ENCODE measurements at places on chromosomes 1 and 21.

DNA sequence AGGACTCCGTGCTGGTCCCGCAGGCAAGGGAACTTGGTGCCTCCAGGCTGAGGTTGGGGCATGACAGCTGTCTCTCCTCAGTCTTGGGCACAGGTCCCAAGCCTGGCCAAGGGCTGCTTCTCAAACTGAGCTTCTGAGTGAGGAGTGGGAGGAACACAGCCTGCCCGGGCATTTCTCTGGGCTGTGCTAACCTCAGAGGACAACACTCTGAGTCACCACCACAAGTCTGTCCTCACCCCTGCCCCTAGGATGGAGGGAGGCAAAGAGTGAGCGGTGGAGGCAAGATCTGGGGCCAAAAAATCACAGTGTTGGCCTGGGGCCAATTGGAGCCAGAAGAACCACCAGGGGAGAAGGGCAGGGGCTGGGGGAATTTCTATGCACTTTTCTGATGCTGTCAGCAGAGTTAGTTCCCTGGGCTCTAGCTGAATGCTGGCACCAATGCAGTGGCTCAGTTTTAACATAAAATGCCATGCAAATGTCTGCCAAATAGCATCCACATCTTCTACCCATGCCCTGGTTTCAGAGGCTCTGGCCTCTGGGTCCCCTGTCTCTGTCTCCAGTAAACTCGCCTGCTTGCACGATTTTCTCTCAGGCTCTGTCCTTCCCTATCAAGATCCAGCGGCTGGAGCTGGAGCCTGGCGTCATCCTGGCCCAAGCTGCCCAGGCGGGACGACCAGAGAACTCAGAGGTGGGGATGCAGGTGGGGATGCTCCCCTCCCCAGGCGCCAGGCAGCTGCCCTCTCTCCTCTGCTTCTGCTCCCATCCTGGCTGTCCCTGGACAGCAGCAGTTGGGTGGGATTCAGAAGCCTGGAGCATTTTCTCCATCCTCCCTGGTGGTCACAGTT, 11.0 kb upstream of the CDK18 start:
- DNase-seq = no peak

- DNase-seq = no peak
These were observed 73.4 kb upstream of the PKN2 start for GRCh38 chr1:88610687-88611086.

DNA sequence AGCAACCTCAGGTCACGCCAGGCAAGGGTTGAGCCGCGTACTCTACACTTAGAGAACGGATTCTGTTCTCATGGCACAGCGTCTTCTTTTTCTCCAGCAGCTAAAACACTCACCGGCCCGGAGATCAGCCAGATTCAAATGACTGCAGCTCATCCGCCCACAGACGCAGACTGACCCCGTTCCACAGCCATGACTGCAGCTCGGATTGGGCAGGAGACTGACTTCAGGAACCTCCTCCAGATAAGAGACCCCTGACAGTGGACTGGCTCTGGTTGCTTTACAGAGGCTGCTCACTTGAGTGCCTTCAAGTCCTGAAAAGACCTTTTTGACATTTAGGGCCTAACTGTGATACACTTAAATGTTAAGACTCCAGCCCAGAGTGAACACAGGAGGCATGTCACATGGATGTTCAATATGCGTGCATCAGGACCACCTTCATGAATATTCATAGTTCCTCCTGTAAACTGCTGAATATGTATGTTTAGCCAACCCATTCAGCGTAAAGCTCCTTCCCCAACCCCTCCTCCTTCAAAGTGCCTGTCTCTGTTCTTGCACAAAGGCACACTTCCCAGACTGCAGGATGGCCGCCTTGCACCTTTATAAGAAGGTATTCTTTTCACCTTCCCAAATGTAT, 42.6 kb downstream of the BACE2 start:
- DNase-seq = peak; percentile 64

DNA sequence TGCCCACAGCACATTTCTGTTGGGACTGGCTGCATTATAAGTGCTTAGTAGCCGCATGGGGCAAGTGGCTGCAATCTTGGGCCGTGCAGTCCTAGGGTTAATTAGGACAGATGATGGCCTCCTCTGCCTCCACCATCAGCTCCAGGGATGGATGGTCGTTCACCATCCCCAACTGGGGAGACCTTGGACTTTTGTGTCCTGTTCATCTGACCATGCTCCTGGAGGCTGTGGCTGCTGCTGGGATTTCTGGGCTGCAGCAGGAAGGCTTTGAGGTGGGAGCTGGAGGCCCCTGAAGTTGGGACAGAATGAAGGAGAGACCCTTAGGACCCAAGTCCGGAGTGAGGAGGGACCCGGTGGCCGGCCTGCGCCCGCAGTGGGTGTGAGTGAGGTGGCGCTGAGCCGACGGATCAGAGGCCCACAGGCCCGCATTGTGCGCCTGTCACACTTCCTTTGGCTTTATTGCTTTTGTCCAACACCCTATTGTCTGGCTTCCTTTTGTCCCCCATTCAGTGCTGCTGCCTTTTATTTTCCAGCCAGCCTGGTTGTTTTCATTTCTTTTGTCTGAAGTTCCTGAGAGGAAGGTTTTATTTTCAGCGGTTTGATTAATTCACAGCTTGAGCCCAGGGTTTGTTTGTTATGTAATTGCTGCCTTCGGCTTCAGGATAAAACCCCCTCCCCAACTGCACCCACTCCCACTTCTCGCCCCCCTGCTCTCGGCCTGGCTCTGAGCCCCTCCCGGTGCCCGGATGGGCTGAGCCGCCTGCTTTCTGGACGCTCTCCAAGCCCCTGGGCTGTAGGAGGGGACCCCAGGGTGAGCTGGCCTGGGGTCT, 35.6 kb downstream of the SOX13 start:
- DNase-seq = no peak

GRCh38 chr1:40595623-40596022, 64.2 kb downstream of the ZNF684 start:
- no peak for DNase-seq

DNA sequence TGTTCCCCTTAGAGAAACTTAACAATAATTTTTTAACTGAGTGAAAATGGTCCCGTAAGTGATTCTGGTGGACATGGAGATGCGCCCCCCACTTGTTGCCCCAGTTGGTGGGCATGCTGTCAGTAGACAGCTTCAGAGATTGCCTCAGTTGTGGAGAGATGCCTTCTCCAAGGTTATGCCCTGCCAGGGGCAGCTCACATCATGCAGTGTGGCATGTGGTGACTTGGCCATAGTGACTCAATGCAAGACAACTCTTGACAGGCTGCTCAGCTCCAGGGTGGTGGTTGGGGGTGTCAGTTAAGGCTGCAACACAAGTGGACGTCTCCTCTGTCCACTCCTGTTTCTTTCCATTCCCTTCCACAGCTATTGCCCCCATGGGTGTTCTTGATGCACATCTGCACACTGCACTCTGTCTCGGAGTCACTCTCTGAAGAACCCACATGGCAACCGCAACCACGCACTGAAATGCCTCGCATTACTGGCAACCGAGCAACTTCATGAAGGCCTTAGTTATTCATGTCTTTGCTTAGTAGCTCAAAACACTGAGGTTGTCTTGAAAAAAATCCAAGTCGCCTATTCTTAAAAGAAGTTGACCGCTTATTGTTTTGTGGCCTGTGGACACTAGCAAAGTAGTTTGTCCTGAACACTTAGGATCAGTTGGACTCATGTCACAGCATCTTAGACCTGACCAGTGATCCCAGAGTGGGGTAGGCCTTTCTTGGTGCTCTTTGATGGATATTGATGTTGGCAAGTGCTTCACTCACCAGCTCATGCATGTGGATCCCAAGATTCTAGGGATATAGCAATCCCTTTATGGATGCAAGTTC, 54.8 kb upstream of the USP1 start:
- no peak for DNase-seq

DNA sequence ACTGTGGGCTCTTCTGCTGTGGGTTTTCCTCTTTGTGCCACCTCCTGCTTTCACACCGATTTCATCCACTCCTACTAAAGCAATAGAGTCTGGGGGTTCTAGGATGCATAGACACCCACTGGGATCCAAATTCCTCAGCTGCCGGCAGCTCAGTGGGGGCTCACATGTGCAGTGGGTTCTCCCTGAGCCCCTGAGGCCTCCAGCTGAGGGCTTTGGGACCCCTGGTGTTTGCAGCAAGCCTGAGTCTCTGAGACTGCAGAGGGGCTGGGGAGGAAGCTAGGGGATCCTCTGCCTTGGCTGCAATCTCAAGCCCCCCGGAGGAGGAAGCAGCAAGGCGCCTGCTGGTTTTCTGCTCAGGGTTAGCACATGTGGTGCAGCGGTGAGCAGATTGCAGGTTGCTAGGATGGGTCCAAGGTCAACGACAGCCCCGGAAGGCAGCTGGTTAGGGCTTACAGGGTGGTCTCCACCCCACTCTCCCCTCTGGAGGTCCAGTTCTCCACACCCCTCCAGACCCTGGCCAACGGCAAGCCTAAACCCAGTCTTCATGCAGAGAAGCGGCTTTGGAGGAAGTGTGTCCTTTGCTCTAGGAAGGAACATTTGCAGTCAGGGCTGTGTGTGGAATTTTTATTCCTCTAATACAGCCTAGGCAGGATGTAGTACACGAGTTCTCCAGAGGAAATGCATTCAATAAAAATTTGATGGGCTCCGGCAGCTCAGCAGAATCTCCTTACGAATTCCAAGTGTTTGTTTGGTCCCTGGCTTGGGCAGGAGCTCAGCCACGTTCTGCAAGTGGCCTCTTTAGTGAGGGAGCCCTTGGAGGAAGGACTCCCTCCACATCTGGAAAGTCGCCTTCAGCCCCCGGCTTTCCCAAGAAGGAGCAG, 269.1 kb upstream of the VAMP3 start:
- DNase-seq = peak; percentile 50

DNA sequence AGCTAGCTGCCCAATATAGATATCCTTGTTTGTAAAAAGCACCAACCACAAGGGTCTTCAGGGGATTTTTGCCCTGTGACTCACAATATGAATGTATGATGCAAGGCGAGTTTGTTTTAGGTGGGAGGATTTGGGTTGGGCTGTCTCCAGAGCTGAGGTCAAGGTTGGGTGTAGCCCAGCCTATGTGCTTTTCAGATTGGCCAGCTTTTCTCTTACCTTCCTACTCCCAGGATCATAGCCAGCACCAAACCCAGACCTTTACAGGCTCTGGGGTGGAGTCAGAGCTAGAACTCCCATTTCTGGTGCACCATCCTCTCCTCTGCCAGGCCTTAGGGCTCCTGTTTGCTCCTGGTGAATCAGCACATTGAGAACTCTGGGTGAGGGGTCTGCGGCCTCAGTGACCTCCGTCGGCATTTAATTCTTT, 55.6 kb upstream of the GCLM start:
- DNase-seq = no peak

- DNase-seq = no peak
These were observed 23.5 kb downstream of the PLA2G2D start for GRCh38 chr1:20095564-20096434.

DNA sequence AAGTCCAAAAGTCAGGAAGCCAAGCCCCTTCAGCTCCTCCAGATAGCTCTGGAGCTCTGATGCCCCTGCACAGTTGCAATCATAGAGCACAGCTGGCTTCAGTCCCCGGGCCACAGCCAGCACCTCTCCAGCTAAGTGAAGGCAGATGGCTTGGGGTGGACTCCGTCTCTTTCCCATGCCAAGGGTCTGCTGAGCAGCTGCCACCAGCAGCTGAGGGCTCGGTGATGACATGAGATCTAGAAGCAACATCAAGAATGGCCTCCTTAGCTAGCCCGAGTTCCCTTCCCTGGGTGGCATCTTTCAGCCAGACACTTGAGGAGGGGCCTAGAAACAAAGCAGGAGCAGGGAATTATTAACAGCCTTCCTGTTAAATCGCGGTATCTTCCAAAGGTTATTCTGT, 973 bp downstream of the C1orf74 start:
- DNase-seq = no peak

DNA sequence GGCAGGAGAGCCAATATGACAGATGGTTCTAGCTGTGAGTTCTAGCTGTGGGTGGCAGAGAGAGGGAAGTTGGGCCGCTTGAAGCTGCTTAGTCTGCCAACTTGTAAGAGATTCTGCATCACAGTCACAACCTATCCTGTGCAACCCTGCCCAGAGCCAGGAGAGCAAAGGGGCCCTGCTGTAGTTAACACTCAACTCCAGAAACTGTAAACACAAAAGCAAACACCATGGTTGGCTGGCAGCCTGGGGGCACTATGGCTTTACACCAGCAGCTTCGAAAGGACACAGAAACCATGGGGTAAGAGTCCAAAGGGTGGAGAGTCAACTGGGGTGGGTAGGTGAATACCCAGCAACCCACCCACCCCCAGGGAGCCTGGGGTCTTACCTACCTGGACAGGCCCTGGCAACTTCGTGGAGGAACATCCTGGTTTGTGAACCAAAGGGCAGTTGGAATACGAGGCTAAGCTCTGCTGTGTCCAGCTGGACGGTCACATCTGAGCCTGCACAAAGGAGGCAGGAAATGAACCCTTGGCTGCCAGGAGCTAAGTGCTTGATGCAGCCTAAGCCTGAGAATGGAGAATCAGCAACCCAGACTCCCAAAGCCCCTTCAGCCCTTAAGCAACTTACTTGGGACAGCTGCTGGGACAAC, 6.4 kb downstream of the INPP5B start:
- DNase-seq = no peak

- no peak for DNase-seq
These were observed 6.6 kb upstream of the GSTM5 start for GRCh38 chr1:109705411-109705810.

- no peak for DNase-seq
These were observed 16.7 kb upstream of the TRIM63 start for GRCh38 chr1:26084091-26084561.

- peak; percentile 87 for DNase-seq
These were observed 57.6 kb downstream of the DNM3 start for GRCh38 chr1:171898941-171899340.

DNA sequence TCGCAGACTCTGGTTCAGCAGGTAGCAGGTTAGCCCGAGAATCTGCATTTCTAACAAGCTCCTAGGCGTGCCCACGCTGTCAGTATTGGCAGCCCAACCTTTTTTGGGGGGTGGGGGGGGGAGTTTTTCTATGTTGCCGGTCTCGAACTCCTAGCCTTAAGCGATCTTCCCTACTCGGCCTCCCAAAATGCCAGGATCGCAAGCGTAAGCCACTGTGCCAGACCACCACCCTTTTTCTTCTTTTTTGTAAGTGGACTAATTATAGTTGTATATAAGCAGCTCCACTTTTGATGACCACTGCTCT, 480 bp upstream of the MIS18A start:
- DNase-seq = no peak

DNA sequence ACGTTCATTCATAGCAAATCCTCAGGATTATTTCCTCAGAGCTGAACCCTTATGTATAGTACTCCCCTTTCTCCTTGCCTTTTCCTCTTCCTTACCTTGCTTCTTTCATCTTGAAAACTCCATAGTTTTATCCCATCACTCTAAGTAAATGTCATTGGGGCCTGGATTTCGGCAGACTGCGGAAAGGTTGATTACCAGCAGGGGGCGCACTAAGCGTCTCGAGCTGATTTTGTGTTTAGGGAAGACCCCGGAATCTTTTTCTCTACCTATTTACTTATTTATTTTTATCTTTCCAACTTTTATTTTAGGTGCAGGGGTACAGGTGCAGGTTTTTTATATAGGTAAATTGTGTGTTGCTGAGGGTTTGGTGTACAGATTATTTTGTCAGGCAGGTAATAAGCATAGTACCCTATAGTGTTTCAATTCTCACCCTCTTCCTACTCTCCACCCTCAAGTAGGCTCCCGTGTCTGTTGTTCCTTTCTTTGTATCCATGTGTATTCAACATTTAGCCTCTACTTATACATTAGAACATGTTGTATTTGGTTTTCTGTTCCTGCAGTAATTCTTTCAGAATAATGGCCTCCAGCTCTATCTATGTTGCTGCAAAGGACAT, 11.4 kb upstream of the MTARC1 start:
- DNase-seq = no peak

Measured in spinal cord (tissue), 10 donors.